AG09309 (cell line): ENCODE measurements at places on chromosomes 7 and 10.

DNA sequence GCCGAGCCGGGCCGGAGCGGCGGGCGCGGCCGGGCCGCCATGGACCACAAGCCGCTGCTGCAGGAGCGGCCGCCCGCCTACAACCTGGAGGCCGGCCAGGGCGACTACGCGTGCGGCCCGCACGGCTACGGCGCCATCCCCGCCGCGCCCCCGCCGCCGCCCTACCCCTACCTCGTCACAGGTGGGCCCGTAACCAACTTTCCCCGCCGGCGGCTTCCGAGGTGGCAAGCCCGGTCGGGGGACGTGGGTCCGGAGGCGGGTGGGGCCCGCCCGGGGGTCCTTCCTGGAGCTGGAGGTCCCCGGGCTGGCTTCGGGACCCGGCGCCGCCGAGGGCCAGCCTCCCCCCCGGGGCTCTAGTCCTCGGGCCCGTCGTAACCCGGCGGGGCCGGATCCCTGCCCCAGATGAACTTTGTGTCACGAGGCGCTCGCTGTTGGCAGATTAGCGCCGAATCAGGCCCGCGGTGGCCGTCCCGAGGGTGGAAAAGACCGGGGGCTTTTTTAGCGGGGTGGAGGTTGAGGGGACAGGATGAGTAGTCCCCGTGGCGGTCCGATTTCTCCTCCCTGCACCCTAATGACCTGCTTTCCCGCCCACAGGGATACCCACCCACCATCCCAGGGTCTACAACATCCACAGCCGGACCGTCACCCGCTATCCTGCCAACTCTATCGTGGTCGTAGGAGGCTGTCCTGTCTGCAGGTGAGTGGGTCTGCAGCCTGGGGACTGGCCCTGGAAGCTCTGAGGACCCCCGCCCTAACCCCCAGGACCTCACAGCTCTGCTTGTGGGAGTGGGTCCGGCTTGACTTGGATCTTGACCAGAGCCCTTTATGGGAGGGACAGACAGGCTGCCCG, 496 bp downstream of the BRI3 start:
- no peak for DNase-seq

DNA sequence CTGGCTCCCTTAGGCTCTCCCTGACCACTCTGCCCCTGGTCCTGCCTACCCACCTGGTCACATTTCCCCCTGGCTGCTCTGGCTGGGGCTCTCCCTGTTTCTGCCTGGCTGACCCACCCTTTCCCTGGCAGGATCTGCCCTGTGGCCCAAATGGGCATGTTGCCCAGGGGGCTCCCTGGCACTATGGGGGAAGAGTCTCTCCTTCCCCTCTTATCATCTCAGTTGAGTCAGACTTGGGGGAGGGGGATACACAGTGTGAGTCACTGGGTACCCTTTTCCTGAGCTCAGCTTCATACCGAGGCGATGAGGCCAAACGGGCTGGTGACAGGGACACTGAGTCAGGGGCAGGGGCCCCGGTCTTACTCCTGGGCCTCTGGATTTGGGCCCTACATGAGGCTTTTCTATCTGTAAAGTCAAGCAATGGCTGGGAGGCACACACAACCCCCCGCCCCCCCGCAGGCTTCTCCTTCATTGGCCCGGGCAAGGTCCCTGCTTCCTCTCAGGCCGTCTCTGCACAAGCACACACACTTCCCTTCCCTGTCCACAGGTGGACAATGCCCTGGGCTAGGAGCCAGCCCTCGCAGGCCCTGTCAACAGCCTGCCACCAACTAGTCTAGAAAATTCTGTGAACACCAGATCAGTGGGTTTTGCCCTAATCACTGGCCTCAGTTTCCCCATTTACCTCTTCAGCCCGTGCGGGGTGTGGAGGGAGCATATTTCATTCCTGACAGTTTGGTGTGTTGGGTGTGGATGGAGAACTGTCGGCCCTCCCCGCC, 627 bp upstream of the FLNC start:
- DNase-seq: no peak

DNA sequence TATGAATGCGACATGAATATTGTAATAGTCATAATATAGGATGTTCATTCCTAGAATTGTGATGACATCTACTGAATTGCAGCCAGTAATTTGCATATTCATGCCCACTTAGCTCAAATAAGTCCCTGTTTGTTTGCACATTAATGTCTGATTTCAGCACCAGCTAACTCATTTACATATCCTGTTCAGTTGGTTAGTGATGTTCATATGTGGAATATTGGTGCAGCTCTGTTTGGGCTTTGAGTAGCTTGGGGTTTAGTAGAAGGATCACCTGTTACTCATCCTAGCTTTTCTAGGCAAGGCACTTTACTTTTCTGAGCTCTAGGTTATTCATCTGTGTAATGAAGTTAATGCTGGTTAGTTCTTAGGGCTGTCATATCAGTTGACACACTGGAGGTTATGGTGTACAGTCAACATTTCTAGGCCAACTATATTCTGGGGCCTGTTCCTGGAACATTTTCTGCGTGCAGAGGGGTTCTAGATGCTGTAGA, 238.4 kb downstream of the EXOC4 start:
- DNase-seq: no peak

DNA sequence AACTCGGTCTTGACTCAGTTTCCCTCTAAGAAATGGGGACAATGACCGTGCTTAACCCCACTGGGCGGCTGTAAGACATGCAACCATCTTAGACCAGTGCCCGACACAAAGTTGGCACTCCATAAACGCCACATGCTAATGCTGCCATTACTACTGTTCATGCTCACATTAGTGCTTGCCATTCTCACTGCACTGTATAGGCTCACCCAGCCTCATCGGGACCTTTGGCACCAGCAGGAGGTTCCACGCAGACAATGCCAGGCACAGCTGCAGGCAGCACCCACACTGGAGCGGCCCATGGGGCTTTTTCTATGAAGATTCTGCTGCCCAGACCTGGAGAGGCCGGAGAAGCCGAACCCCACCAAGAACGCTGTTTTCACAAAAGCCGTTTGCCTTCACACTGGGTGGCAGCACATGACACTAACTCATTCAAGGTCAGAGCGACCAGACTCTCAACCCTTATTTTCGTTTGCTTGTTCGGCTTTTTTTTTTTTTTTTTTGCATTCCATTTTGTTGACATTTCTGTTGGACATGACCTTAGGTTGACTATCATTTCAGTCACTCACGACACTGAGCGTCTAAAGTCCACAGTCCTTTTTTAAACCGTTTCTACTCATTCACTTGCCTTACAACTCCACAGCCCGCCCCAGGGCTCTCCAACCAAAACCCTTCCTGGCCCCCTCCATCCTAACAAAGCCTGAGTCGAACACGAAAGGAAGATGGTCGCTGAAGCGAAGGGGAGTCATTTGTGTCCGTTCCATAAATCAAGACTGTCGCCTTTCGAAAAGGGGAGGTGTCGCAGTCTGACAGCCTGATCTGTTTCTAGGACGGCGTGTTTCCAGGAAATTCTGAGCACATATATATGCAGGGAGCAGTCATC, 124.4 kb upstream of the RNF32 start:
- no peak for DNase-seq

DNA sequence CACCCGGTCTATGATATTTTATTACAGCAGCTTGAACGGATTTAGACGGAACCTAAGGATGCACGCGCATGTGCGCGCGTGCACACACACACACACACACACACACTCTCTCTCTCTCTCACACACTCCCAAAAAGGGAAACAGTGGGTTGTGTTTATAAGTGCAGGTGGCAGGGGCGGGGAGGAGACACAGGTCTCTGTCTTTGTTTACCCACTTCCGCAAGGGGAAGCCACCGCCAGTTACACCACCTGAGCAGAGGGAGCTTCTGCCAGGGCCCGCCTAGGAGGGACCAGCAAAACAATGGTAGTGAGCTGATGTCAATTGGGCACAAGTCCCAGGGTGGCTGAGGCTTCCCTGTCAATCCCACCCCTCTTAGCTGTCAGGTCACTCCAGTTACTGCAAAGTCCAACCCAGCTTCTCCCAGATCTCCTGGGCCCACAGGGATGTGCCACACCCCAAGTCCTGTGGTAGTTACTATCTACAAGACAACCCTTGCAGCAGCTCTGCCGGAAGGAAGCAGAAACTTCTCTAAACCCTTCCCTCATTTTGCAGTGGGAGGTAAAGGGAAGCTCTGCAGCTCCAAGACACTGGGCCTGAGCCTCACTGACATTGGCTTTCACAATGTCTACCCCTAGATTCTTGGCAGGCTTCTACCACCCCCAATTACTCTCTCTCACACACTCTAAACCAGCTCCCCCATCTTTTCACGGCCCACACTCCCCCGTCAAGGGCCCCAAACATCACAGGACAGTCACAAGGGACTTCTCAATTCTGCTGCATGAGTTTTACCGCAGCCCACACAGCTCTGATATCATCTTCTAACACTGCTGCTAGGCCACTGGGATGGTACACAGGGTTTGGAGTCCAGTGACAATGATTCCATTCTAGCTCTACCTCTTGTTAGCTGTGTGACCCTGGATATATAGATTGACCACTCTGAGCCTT, 17.6 kb downstream of the ANXA11 start:
- no peak for DNase-seq

DNA sequence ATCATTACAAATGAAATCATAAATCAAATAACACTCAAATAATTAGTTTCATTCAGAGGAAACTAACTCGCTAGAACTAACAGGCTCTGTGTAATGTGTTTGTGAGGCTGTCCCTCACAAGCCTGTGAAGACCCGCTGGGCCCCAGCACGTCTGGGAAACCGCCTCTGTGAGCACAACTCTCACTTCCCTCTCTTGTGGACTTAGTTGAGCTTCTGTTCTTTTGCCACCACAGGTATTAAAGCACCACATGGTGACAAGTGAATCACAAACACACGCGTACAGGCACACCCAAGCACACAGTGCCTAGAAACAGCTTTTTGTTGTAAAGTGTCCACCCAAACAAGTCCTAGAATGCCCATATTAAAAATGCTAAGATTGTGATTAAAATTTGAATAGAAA, 51.0 kb downstream of the ZNF777 start:
- no peak for DNase-seq

DNA sequence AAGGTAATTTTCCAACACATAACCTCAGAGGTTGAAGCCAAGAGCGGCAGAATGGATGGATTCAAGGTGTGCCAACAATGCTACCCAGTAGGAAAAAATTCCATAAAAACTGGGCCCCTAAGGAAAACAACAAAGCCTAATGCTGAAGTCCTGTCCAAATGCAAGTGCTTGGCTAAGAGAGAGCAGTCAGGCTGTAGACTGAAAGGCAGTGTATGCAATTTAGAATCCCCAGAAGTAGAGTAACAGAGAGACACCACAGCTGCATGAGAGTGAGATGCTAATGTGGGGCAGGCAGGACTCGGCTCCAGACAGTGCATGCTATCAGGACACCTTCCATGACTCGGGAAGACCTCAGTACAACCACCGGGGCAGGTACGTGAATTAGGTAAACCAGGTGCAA, 124.5 kb downstream of the ZFAND4 start:
- no peak for DNase-seq

GRCh38 chr7:82723411-82723810, 279.8 kb upstream of the CACNA2D1 start:
- no peak for DNase-seq

DNA sequence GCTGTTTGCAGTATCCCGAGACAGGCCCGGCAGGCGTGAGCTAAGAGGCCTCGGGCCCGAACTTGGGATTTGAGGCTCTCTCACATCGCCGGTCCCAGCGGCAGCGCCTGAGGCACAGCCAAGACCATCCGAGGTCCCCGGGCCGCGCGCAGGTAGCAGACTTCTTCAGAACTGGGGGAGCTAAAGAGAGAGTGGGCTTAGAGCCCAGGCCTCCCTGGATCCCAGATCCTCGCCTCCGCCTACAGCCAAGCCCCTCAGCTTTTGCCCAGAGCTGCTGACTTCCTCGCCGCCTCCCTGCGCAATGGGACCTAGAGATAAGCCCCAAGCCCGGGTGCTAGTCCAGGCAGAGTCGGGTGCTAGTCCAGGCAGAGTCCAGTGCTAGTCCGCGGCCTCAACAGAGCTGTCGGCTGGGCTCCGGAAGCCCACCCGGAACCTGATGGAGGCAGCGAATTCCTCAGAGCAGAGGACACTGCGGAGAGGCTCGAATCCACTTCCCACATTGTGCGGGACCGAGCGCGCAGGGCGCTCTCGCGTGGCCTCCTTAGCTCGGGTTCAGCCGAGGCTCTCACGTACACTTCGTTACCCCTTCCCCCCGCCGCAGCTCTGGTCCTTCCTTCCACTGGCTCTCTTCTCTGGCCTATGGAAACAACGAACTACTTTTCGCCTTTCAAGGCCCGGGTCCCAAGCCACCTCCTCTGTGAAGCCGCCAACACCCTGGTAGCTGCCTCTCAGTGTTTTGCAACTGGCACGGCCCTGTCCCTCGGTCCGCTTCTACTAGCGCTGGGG, 5.8 kb downstream of the LBX1 start:
- no peak for DNase-seq

GRCh38 chr7:52498366-52498765, 537.1 kb upstream of the POM121L12 start:
- DNase-seq: no peak

- peak; percentile 54 for DNase-seq
These were observed 39.2 kb downstream of the ENO4 start for GRCh38 chr10:116888380-116889055.
